ENCODE measurements at places on chromosomes 7 and 10.
A peak's percentile ranks its signal among the peaks of the same experiment; 100 is the strongest.

DNA sequence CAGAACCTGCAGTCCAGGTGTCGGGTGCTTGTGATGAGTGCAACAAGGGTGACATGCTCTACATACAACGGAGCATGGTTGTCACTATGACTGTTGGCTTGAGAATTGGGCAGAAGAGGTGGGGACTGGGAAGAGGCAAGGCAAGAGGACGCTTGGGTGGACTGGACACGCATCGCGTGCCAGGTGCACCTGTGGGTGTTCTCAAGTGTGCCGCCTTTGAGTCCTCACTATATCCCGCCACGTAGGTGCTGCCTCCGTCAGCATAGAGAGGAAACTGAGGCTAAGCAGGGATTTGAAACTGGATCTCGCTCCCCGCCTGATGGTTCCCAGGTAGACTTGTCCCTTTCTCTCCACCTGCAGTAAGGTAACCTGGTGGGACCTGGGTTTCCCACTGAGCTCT is 27.2 kb downstream of the CDH23 start:
- DNase-seq, result no peak

GRCh38 chr10:26438534-26439341 is 597 bp downstream of the APBB1IP start:
- DNase-seq, result peak; percentile 70

DNA sequence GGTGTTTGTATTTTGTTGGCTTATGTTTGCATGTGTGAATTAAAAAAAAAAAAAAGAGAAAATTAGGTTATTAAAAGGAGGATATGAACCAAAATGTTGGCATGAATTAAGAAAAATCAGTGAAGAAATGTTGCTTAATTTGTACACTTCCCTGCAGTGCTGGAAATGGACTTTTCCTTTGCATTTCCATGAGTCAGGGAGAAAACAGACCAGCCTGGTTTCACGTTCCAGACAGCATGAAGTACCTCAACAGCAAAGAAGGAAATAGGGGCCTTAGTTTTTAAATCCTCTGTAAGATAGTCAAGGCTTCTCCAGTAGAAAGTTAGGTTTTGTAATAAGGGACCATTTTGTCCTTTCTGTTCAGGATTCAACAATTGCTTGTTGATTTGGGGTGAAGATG is 159.7 kb downstream of the CELF2 start:
- DNase-seq, result no peak

- DNase-seq, result no peak
Measured at GRCh38 chr10:47445720-47446119, 38.2 kb downstream of the ANXA8 start.

GRCh38 chr7:76063525-76063924 is 15.6 kb downstream of the MDH2 start:
- no peak for DNase-seq

- no peak for DNase-seq
Measured at GRCh38 chr10:123906884-123907652, 15.5 kb upstream of the CPXM2 start.

DNA sequence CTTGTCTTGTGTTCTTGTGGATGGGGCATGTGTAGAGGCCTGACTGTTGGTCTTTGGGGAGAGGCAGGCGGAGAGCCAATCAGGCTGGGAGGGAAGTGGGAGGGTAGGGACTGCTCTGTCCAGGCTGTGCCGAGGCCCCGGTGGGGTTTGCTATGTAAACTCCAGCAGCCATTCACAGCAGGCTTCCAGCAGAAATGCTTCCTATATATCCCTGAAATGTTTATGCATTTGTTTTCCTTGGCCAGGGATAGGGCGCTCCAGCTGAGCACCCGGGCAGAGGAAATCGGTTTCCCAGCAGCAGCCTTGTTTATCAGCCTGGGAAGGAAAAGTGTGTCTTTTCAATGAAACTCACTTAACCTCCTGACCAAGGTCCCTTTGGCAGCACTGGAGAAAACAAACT is 18.3 kb upstream of the AQP1 start:
- no peak for DNase-seq

DNA sequence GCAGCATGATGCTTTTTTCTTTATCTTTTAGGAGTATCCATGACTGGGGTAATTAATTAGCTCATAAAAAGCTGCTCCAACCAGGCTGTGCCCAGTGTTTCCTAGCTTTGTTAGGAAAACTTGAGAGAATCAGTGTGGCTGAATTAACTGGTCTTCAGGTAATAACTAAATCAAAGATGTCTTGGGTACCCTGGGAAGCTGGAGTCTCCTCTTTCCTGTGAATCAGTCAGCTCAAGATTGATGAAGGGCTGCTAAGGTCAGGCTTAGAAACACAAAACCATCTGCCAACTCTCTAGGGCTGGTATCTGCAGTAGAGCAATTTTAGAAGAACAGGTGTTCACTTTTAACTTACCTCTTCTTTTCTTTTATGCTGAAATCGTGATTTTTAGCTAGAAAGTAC is 21.4 kb upstream of the ATOH7 start:
- no peak for DNase-seq

DNA sequence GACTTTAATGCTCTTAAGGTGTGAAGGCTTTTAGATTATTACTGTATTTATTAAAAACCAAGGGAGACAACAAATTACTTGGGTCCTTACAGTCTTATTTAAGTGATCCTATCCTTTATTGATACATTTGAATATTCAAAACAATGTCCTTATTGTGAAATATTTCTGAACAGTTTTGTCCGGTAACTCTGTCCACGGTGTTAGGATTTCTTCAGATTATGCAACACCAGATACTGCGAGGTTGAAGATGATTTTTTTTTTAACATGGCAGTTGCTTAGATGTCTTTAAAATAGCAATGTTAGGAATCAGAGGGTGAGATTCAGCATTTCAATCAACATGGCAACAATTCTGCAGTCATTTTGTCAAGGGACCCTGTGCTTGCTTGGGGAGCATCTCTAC is 176.5 kb downstream of the CSTF2T start:
- no peak for DNase-seq

All from inflammatory macrophage (primary cell).